ENCODE measurements at places on chromosomes 11 and 22.
A peak's percentile ranks its signal among the peaks of the same experiment; 100 is the strongest.

DNA sequence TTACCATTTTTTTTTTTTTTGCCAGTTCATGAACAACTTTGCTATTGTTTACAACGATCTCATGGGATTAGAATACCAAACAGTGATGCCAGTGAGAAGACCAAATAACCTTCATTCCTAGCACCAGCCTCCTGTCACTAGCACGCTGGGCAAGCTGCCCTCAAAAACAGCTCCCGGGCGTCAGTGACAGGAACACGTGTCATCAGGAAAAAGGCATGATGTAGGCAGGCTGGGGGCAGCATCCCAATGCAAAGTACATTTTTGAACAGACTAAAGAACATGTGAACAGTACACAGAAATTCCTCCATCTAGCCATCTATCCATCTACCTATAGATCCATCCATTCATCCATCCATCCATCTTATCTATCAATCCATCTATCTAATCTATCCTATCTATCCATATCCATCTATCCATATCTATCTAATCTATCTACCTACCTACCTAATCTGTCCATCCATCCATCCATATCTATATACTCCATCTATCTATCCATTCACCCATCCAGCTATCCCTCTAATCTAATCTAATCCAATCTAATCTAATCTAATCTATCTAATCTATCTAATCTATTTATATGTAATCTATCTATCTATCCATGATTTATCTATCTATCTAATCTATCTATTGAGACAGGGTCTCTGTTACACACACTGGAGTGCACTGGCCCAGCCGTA is 378.5 kb downstream of the SHANK2 start:
- no peak for DNase-seq

GRCh38 chr22:32674925-32675825 is 126.3 kb upstream of the TIMP3 start:
- DNase-seq = no peak

GRCh38 chr11:103892603-103893002 is 143.8 kb upstream of the DDI1 start:
- DNase-seq = no peak

DNA sequence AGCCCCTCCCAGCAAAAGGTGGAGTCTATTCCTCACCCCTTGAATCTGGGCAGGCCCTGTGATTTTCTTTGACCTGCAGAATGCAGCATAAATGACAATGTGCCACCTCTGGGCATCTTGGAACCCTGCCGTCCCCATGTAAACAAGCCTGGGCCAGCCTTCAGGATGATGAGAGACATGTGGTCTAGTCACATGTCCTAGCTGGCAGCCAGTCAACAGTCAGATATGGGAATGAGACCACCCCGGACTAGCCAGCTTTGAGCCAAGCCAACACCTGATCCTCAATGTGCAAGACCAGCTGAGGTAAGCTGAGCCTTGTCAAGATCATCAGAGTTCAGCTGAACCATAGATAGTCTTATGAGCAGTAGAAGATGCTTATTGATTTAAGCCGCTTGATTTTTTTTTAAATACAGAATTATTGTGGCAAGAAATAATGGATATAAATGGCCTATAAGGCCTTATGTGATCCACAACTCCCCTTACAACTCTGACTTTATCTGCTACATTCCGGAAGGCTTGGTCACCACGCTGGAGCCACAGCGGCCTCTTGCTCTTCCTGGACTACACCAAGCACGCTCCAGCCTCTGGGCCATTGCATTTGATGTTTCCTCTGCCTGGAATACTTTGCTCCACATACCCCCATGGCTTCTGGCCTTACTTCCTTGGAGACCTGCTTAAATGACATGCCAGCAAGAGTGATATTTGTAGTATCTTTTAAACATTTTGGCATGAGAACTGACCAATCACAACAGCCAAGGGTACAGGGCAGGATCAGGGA is 225.9 kb upstream of the SESN3 start:
- DNase-seq = no peak

DNA sequence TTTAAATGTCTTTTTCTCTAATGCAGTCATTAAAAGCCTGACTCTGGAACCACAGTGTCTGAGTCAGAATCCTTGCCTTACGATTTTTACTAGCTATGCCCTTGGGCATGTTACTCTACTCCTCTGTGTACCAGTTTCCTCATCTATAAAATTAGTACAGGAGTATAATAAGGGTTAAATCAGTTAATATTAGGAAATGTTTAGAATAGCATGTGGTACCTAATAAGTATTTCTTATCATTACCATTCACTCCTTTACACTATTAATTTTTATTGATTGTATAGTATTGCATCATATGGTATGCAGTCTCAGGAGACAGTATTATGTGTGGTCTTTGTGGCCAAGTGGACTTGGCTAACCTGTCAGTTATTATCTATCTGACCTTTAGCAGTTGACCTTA is 68.2 kb downstream of the METTL15 start:
- no peak for DNase-seq

DNA sequence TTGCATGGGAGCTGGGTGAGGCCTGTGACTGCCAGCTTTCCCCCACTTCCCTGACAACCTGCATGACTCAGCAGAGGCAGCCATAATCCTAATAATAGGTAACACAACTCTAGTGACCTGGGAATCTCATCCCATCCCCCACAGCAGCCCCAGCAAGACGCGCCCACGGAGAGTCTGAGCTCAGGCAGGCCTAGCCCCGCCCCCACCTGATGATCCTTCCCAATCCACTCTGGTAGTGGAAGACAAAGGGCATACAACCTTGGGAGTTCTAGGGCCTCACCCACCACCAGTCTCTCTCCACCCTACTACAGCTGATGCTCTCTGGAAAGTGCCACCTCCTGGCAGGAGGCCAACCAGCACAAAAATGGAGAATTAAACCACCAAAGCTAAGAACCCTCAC is 60.3 kb downstream of the CWF19L2 start:
- peak; percentile 63 for DNase-seq

DNA sequence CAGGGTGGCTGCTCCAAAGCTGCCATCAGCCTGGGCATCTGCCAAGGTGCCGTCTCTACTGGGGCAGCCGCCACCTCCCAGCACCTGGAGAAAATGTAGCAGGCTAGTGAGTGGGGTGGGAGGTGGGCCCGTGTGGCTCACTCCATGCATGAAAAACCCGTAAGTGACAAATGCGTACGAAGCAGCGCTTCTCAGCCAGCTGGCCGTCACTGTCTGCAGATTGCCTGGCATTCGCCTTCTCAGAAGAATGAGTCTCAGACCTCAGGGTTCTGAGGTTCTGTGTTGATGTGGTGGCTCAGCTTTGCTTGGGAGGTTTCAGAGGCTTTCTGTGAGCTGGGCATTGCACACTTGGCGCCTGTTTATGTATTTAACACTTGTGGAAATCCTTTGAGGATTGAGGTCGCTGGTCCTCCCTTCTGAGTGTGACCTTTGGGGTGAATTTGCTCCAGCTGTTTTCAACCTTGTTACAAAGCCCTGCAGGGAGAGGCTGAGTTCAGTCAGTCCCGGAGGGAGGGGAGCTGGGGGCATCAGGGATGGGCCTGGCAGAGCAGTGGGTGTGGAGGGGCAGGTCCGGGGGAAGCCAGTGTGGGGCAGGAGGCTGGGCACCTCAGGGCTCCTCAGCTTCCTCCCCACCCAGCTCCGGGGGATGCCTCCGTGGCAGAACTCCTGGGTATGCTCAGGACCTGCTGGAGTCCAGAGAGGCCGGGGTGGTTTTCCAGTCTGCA is 977.0 kb downstream of the TBC1D22A start:
- no peak for DNase-seq

GRCh38 chr11:66022401-66023185 is 3.7 kb downstream of the CATSPER1 start:
- DNase-seq = peak; percentile 75

- DNase-seq = no peak
Observed at GRCh38 chr11:12666915-12667314, 7.3 kb upstream of the TEAD1 start.

DNA sequence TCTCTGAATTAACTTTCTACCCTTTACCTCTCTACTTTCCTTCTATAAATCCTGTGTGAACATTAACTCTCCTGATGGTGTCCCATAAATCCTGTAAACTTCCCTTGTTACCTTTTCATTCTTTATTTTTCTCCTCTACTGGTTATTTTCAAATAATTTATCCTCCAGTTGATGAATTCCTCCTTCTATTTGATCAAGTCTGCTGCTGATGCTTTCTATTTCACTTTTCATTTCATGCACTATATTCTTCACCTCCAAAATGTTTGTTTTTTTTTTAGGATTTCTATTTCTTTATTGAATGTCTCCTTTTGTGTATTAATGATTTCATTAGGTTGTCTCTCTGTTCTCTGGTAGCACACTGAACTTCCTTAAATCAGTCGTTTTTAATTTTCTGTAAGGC is 68.6 kb downstream of the KCNQ1OT1 start:
- DNase-seq = no peak

- no peak for DNase-seq
Observed at GRCh38 chr11:101051677-101052076, 77.9 kb downstream of the PGR start.

- DNase-seq = no peak
Observed at GRCh38 chr22:36874736-36875135, 13.9 kb downstream of the NCF4 start.

GRCh38 chr22:29798318-29798717 is 31.1 kb downstream of the UQCR10 start:
- peak; percentile 37 for DNase-seq

- no peak for DNase-seq
Observed at GRCh38 chr11:65357856-65358356, 3.4 kb downstream of the TIGD3 start.

Data from NCI-H82 (cell line).